Stimulated activated CD8-positive, alpha-beta memory T cell treated with anti-CD3 and anti-CD28 coated beads, Interleukin-15, amount 100 ng/mL, for 4 hours (primary cell): ENCODE measurements at places on chromosomes 2 and 18.

DNA sequence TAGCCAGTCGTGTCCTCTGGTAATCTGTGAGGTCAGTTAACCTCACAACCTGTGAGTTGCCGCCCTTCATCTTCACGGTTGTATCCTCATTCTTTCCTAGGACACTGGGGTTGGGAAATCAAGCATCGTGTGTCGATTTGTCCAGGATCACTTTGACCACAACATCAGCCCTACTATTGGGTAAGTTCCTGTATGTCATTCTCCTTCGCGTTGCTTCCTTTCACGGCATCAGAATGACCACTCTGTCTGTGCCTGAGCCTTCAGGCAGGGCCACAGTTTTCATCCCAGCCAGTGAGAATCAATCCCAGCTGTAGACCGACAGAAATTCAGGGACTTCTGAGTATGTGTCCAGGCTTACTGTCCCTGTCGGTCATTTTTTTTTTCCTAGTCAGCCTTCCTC, 67.1 kb downstream of the RAB31 start:
- DNase-seq, result no peak

DNA sequence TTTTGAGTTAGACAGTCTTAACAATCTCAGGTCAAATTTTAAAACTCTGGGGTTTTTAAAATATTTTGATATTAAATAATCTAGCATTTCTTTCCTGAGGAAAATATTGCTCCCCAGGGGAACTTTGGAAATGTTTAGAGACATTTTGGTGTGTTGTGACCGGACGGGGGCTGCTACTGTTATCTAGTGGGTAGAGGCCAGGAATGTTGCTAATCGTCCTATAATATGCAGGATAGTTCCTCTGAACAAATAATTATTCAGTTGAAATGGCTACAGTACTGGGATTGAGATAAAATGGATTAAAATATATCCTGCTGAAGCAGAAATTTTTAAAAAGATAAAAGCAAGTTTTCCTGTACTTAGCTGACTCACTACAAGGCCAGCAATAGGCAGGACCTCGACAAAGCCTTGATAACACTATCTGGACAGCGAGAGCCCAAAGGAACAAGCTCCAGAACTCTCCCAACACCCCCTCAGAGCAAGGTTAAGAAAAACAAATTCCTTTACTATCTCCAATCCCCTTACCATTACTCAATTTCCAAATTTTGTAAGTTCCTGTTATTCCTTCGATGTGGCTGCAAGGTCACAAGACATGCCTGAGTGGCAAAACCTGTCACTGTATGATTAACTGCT, 1407.4 kb downstream of the SUCLG1 start:
- DNase-seq, result no peak

DNA sequence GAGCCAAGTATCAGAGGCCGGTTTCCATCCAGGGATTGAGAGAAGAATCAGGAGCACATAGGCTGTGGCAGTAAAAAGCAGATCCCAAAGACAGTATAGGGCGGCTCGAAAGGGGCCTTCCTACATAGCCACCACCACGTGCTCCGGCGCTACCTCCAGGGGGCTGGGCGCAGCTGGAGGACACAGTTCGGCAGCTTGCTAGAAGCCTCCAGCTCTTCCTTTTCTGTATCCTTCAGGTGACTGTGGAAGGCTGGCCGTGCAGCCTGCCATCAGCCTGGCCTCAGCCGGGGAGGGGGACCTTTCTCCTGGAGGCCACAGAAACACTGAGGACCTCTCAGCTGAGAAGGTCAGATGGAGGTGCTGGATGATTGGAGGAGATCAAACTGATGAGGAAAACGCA, 183.6 kb upstream of the GLI2 start:
- no peak for DNase-seq

DNA sequence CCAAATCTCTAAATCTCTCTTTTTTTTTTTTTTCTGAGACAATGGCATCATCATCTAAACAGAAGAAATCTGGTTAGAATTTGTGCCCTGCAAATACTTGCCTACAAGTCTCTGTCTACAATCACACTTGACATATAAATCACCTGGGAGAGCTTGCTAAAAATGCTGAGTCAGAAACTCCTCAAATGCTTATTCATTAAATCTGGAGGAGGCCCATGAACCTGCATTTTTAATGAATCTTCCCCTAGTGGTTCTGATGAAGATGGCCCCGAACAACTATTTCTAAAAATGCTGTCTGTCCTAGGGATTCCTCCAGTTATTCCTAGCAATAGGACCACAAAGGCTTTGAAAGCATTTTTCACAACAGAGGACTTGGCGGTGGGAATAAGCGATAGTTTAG, 1.6 kb upstream of the CSRNP3 start:
- no peak for DNase-seq

GRCh38 chr18:58284699-58285448, 240.8 kb downstream of the NEDD4L start:
- DNase-seq, result no peak

DNA sequence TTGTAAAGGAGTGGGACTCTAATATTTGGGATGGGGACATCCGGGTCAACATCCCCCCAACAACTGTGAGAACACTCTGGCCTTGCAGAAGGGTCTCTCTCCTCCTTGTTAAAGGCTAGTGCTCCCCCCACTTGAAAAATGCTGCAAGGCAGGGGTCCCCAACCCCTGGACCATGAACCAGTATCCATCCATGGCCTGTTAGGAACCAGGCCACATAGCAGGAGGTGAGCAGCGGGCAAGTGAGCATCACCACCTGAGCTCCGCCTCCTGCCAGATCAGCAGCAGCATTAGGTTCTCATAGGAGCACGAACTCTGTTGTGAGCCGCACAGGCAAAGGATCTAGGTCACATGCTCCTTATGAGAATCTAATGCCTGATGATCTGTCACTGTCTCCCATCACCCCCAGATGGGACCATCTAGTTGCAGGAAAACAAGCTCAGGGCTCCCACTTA, 243.9 kb upstream of the ID2 start:
- no peak for DNase-seq

- DNase-seq, result no peak
Measured at GRCh38 chr18:38301621-38302020, 736.0 kb upstream of the CELF4 start.

DNA sequence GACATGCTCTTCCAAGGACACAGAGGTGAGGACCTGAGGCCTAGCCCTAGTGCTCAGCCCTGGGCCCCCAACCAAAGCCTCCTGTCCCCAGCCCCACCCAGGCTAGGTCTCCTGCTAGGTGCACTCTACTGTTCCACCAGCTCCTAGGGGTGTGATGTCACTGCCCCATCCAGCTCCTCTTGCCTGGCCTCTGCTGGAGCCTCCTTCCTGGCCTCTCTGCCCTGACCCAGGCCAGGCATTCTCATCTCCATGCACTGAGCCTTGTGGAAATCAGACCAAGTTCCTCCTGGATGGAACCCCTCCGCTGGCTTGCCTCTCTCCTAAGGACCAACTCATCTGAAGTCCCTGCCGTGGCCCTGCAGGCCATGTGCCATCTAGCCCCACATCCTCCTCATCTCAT, 156.8 kb downstream of the INHBB start:
- DNase-seq, result no peak

GRCh38 chr18:62281684-62282083, 43.4 kb upstream of the TNFRSF11A start:
- DNase-seq, result no peak

- DNase-seq, result no peak
Measured at GRCh38 chr18:40055262-40055661, 1899.8 kb upstream of the PIK3C3 start.

- no peak for DNase-seq
Measured at GRCh38 chr2:86037141-86037794, 68.4 kb downstream of the POLR1A start.
